ENCODE measurements at places on chromosomes 1 and 21. TPM values are rescaled to one million over a fixed set of nuclear protein-coding genes. Genes with fewer than 3 reads are reported as not detected.

Gene NBPF6
- 0.84 TPM for total RNA-seq

DNA sequence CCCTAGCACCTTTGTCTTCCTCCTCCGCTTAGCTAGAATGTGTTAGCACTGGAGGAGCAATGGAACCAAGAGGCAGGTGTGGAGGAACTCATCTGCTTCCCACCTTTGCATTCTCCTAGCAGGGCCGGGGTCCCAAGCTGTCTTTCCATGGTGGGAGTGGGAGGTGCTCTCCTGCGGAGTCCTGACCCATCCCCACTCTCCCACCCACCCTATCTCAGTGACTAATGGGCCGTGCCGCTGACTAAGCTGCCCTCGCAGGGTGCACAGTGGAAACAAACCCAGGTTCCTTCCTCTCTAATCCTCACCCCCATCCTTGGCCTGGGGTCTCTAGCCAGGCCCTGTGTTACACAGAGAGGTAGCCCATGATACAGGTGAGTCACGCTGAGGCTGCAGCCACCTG, 177.5 kb downstream of the HIVEP3 start:
- H3K36me3 ChIP-seq = no peaks in the 10 kb centered on the region
- H3K4me1 ChIP-seq = no peaks in the 10 kb centered on the region
- H3K27me3 ChIP-seq = no peaks in the 10 kb centered on the region
- no peak overlapping the region for H3K4me3 ChIP-seq

GRCh38 chr21:38496224-38496623, 2.1 kb downstream of the ERG start:
- no peaks in the 10 kb centered on the region for H3K27me3 ChIP-seq
- no peak for DNase-seq
- no peaks in the 10 kb centered on the region for H3K4me1 ChIP-seq
- H3K4me3 ChIP-seq = no peak overlapping the region

DNA sequence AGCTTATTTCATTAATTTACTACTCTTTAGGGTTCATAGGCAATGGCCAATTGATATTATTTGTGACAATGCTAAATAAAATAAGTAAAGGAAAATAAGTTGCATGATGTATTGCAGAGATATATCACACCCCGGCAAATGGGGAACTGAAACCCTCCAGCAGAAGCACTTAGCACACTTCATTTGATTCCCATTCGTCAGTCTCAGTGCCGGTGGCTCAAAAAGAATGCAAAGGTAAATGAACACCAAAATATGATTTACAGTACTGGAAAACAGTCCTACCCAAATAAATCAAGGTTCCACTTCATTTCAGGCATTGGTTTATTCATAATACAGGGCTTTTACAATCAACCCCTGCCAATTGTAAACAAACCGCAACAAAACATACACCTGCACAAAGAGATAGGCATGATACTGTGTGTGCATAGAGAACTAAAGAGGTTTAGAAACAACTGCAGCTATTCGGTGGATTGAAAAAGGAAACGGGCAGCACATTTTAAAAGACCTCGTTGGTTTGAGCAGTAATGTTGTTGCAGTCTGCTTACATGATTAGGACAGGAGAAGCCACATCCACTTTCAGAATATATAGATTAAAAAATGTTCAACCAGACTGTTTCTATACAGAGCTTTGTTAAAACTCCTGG, 1019.2 kb downstream of the TTLL7 start:
- DNase-seq = no peak
- H3K4me1 ChIP-seq = no peaks in the 10 kb centered on the region
- no peaks in the 10 kb centered on the region for H3K36me3 ChIP-seq
- H3K4me3 ChIP-seq = no peak overlapping the region
